ENCODE measurements at places on chromosomes 13 and 19. TPM values are rescaled to one million over a fixed set of nuclear protein-coding genes. Genes with fewer than 3 reads are reported as not detected.

DIS3 gene
- total RNA-seq, result 25.7 TPM

DNA sequence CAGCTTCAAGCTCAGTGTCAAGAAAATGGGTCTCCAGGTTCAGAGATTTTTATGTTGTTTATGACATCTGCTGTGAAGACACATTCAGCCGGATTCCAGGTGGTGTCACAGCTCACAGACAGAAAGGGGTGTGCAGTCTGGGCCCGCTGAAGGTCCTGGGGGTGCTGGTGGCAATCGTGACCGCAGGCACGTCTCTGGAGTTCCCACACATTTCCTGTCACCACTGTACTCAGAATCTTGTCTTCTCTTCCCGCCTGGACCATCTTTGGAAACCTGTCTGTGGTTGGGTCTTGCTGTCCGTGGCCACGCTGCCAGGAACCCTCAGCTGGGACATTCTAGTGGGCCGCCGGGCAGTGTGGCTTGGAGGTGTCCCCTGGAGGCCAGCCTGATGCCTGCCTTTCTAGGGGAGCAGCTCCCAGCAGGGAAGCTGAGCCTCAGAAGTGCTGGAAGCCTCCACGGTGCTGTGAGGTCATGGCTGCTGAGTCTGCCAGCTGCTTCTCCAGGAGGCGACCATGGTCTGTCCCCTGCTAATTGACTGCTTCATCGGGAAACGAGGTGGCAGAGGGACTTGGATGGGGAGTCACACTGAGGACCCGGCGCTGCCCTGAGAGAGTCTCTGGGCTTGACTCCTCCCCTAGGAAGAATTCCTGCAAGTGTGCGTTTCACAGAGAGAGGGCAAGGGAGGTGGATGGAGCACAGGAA is 3.7 kb downstream of the TEX29 start:
- no peak for DNase-seq

DNA sequence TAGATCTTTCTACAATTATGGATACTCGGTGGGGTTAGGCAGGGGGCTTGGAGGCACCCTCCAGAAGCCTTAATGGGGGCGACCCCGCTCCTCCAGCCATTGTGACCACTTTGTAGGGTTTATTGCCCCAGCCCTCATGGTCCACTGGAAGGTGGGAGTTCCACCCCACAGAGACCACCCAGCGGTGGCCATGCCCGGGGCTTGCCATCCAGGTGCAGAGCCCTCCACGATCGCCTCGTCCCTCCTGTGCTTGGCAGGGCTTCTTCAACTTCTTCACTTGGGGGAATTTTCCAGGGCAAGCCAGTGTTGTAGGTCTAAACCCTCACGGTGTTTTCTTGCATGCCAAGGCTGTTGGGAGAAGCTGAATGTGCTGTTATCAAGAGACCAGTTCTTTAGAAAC is 16.1 kb downstream of the ZNF536 start:
- no peak for DNase-seq

DNA sequence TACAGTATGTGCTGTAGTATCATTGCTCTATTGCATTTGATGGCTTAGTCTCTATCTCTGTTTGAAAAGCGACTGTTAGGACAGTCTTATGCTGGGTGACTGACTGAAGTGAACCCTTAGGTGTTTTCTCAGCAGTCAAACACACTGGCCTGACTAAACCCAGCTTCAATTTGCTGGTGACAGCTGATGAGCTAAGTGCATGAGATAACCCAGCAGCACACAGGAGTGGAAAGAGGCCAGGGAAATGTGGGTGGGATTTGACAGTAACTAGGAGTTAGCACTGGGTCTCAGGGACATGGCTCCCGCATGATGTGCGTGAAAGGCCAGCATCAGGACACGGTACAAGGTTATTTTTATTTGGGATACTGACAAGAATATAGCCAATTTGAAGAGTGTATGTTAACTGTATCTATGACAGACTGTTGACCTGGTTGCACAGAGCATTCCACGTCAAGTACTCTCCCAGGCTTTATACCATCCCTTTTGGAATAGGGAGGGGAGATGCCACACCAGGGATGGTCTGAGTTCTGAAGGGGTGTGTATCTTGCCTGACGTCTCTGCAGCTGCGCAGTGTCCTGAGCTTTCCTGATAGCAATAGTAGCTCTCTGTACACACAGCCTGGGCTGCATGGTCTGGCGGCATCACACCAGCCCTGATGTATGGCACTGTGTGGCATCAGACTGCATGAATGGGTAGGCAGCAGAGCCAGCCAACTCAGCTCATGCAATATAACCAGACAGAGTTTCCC is 144.8 kb downstream of the FLT1 start:
- DNase-seq, result no peak

DNA sequence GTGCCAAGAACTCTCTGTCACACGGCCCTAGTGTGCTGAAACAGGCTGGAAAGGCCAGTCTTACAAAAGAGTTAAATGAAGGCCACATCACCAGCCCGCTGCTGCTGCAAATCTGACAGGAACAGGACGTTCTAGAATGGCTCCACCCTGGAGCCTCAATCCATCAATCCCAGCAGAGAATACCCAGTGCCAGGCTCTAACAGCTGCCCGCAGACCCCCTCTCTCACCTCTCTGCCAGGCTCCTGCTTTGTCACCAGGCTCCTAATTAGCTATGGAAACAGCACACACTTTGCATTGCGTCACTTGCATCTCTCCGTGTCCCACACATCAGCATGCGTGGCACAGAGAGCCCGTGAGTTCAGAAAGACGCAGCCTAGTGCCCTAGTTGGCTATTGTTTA is 314.1 kb downstream of the FOXO1 start:
- DNase-seq, result no peak

- no peak for DNase-seq
Measured at GRCh38 chr19:12938779-12939601, 581 bp downstream of the CALR start.

- no peak for DNase-seq
Measured at GRCh38 chr19:41936416-41936850, 8.2 kb upstream of the ERFL start.

DNA sequence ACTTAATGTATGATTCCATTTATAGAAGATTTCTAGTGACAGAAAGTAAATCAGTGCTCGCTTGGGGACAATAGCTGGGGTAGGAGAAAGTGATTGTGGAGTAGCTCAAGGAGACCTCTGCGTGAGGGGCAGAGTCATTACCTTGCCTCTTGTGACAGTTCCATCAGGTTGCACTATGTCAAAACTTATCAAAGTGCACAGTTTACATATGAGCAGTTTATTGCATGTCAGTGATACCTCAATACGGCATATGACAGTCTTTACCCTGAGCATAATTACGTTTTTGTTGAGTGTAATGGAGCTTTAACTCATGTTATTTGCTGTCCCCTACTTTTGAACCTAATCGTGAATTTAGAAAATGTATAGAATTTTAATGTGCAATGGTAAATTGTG is 15.0 kb downstream of the ARHGEF7 start:
- no peak for DNase-seq

ZNF154 gene
- total RNA-seq, result 4.4 TPM

DNA sequence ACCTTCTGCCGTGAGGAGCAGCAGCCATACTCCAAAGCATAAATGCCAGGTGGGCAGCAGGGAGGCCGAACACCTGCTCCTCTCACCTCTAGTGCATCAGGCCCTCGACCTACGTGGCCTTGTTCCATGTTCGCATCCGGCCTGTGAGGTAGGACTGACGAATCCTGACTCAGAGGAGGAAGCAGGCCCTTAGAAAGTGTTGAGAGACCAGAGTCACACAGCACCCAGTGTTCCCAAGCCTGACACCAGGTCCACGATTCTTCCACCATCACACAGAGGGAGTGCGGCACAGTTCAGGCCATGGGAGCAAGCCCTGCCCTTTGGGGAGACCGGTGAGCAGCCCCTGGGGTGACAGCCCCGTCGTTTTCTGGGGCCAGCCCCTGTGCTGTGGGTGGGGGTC is 14.7 kb downstream of the ATP12A start:
- no peak for DNase-seq

DNA sequence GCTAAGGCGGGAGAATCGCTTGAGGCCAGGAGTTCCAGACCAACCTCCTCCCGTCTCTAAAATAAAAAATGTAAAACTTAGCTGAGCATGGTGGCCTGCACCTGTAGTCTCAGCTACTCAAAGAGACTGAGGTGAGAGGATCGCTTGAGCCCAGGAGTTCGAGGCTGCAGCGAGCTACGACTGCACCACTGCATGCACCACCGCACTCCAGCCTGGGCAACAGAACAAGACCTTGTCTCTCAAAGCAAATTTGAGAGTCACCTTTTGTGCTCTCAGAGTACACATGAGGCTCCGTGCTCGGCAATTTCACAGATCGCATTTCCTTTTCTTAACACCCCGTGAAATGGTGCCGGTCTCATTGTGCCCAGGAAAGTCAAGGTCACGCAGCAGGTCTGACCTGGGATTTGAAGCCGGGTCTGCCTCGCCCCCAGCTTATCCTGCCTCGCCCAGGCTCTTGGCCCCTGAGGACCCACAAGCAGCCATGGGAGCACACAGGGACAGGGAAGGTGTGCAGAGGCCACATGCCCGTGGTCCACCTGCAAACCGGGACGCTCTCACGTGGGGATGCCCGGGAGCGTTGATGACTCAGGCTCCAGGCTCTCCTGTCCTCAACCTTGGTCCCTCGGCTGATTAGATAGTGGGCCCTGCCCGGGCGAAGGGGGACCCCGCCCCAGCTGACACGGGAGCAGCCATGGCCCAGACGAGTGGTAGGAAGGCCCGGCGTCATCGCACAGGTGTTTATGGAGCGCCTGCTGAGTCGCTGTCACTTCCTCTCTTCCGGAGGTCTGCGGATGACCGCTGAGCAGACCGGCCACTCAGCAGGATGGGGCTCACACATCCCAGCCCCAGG is 1.1 kb upstream of the SMIM24 start:
- DNase-seq, result no peak

CACNG7 gene
- total RNA-seq, result not detected

CAMSAP3 gene
- 0.36 TPM for total RNA-seq

SYCN gene
- total RNA-seq, result not detected

GRCh38 chr19:52343548-52343947 is 7.5 kb downstream of the ZNF610 start:
- peak; percentile 25 for DNase-seq

DNA sequence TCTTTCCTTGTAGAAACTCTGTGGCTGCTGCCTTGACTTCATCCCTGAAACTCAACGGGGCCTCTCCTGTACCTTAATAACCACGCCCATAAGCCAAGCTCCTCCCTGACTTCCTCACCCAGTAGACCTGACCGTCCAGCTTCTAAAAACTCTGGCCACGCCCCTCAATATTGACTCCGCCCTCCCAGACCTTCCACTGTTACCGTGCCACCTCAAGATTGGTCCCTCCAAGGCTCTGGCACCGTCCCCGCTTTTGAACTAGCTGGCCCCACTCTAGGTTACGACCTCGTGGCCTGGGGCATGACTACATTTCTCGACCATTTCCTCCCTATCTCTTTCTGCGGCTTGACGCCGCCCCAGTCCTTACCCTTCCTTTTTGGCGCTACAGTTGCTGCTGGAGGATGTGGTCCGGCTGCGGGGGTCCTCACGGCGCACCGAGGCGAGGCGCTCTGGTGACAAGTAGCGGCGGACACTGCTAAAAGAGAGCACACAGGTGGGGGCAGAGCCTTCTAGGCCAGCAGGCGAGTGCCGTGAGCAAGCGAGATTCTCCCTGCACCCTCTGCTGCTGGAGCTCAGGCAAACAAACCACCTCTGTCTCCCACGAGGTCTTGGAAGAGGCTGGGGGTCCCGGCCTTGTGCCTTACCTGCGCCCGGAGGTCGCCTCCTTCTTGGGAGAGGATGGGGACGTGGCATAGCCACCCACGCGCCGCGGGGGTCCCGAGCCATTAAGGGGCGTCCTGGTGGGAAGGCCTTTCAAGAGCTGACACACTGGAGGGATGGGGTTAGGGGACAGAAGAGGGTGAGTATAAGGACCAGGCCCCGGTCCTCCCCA is 2.3 kb upstream of the EML2 start:
- peak; percentile 70 for DNase-seq

GRCh38 chr19:35633727-35634440 is 5.0 kb downstream of the RBM42 start:
- DNase-seq, result no peak

DNA sequence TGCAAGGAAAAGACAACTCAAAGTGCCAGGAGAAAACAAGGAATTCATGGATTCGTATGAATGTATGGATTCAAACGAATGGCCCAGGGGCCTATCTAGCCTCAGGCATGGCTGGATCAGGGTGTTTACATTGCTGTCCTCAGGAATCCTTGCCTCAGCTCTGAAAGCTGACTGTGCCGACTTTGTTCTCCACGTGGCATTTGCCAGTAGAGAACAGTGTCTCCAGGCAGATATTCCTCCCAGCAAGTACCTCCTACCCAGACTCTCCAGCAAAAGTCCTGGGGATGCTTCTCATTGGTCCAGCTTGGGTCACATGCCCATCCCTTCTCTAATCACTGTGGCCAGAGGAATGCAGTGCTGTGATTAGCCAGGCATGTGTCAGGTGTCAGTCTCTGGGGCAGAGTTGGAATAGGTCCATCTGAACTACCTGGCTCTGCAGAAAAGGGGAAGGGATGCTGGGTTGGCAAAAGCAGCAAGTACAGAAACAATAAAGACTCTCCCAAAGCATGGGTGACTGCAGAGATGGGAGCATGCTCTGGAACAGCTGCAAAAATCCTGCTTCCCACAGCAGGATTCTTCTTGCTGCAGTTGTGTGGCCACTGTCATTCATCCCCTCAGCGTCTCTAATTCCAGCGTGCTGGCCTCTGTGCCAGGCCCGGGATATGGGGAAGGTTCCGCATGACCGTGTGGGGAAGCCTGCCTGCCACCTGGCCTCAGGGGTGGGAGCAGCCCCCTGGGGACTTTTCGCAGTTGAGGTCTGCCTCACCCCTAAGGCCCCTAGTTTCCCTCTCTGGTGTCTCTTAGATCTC is 30.0 kb downstream of the CCNE1 start:
- no peak for DNase-seq

DNA sequence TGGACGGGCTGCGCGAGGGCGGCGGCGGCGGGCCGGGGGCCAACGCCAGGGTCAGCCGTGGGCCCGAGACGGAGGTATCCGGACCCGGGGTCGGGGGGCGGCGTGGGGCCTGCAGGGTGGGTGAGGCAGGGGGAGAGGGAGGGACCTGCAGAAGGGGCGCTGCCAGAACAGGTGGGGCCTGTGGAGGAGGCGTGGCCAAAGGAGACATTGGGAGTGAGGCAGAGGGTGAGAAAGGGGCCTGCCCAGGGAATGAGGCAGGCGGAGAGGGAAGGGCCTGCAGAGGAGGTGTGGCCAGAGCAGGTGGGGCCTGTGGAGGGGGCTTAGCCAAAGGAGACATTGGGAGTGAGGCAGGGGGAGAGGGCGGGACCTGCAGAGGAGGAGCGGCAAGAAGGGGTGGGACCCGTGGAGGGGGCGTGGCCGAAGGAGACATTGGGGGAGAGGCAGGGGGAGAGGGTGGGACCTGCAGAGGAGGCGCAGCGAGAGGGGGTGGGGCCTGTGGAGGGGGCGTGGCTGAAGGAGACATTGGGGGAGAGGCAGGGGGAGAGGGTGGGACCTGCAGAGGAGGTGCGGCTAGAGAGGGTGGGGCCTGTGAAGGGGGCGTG is 4.2 kb downstream of the PRR36 start:
- no peak for DNase-seq

All from omental fat pad (tissue), 4 donors.